ENCODE measurements at places on chromosomes 5 and 9.
A peak's percentile ranks its signal among the peaks of the same experiment; 100 is the strongest.

DNA sequence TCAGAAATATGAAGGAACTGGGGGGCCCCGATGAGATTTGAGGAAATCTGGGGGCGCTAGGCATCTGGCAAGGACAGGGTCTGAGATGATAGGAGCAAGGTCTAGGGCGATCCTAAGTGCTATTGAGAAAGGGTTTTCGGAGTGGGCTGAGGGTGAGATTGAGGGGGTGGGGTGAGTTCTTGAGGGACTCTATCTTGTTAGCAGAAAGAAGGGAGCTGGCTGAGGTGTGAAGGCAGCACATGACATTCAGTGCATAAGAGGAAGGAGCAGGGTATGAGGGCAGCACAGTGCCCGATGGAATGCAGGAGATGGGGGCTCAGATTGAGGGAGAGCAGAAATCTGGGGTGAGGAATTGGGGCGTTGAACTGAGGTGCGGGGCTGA is 640 bp downstream of the TRIM32 start:
- no peak for DNase-seq

GRCh38 chr5:119458911-119459632 is 6.8 kb downstream of the HSD17B4 start:
- DNase-seq = no peak

DNA sequence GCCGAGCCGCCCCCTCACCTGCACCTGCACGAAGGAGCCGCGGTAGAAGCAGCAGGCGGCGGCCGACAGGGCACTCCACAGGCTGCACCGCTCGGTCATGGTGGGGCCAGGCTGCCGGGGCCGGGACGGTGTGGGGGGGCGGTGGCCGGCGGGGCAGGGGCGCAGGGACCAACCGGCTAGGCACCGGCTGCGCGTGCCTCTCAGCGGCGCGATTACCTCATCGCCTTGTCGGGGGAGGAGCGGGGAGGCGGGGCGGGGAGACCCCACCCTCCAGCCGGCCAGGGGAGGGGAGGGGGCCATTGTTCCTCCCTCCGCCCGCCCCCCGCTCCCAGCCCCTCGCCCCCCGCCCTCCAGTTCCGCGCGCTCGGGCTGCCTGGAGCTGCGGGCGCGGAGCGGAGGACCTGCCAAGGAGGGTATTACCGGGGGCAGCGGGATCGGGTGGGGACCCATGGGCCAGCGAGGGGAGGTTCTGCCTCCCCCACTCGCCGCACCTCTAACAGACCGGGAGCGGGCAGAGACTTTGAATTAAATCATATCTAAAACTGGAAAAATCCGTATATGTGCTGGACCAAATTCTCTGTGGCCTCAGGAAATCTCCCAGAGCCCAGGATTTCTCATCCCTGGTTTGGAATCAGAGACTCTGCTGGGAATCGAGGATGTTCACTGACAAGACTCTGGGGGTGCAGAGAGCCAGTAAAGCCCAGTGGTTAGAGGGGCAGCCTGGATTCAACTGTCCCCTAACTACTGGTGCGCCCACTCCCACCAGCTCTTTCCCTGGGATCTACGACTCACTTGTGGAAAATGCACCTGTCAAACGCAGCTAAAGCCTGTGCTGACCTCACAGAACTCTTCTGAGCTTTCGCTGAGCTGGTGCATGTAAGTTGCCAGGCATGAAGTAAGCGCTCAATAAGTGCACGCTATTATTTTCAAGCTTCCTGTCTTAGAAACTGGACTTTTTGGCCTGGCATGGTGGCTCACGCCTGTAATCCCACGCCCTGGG is 20.3 kb upstream of the TOR2A start:
- DNase-seq = no peak

DNA sequence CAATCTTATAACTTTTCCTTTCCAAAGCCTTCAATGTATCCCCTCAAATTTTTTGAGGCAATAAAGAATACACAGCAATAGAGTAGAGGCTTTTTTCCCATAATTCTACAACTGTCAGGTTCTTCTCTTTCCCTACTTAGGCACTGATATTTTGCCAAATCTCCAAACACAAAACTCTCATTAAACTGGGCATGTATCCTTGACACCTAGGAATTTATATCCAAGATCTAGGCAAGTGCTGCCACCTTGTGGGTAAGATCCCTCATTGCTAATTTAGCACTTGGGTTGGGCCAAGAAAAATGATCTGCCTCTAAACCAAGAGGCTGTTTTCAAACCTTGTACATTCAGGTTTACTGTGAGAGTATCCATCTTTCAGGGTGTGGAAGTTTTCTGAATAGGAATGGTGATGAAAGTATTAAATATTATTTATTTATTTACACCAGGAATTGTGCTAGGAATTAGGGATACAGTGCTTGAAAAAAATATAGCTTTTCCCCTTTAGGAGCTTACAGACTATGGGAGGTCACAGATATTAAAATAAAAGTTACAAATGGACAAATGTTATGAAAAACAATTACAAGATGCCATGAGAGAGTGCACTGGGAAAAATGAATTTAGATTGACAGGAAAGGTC is 17.6 kb downstream of the TSTD2 start:
- peak; percentile 34 for DNase-seq

DNA sequence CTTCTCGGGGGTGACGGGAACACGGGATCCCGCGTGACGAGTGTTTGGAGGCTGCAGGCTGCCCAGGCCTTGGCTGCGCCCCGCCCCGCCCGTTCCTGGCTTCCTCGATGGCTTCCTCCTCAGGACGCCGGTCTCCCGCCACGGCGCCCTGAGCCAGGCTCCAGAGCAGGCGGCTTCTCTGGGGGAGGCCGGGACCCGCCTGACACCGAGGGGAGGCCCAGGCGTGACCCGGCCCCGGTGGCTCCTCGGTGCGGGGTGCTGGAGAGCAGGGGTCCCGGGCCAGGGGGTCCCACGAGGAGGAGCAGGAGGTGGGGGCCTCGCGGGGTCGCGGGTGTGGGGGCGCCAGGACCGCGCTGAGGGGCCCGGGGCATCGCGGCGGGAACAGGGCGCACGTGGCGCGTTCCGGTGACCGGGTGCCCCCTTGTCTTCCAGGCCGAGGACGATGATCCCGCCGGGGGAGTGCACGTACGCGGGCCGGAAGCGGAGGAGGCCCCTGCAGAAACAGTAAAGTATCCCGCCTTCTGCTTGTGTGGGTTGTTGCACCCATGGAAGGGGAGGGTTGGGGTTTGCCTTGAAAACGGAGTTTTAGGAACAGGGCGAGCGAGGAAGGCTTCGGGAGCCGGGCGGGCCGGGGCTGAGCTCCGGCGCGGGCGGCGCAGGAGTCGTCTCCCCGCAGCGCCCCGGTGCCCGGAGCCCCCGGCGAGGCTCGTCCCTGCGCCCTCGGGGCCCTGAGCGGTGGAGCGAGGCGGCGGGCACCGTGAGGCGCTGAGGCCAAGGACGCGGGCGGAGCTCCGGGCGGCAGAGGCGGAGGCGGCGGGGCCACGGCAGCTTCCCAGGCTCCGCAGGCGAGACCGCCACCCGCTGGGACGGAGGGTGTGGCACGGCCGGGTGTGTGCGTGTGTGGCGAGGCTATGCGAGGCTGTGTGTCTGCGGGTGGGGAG is 22.2 kb downstream of the AHRR start:
- DNase-seq = no peak

GRCh38 chr9:104094534-104095015 is 466 bp downstream of the SMC2 start:
- peak; percentile 4 for DNase-seq

- DNase-seq = no peak
Measured at GRCh38 chr5:77832166-77832770, 56.1 kb upstream of the TBCA start.

All from activated CD4-positive, alpha-beta T cell treated with anti-CD3 and anti-CD28 coated beads for 24 hours (primary cell).